Activated naive CD8-positive, alpha-beta T cell treated with anti-CD3 and anti-CD28 coated beads, Interleukin-2, amount 50 U/mL, for 24 hours (primary cell): ENCODE measurements at places on chromosomes 3 and 15.

GRCh38 chr3:185366913-185367312 is 4.0 kb downstream of the MAP3K13 start:
- DNase-seq = no peak

GRCh38 chr3:56919137-56919796 is 117.5 kb upstream of the ARHGEF3 start:
- DNase-seq = no peak

DNA sequence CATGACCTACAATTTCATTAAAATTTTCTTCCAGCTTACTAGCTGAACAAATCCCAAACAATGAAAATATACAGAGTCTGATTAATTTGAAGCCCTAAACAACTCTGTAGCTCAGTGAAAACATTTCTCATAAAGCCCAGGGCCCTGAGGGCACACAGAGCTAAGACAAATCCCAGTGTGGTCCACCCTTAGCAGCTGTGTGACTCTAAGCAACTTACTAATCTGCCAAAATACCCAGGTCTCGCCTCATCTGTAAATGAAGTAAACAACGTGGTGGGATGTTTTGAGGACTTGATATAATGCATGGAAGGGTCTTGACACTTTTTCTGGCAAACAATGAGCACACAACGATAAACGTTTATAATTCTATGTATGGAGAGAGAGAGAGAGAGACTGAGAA is 158.4 kb downstream of the FHIT start:
- no peak for DNase-seq

DNA sequence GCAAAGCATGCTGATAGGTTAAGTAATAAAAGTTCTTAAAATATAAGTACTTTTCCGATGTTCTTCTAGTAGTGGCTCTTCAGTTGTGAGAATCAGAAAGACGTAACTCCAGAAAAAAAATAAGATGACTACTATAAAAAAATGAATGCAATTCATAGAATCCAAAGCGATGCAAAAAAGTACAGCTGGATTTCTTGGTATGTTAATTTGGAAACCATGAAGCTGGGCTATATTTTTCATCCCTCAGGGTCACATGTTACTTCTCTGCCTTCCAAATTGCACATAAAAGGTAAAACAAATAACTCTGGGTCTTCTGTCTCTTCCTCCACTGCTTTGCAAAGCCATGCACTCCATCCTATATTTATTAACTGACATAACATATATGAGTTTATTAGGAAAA is 843.9 kb upstream of the DPPA4 start:
- no peak for DNase-seq

DNA sequence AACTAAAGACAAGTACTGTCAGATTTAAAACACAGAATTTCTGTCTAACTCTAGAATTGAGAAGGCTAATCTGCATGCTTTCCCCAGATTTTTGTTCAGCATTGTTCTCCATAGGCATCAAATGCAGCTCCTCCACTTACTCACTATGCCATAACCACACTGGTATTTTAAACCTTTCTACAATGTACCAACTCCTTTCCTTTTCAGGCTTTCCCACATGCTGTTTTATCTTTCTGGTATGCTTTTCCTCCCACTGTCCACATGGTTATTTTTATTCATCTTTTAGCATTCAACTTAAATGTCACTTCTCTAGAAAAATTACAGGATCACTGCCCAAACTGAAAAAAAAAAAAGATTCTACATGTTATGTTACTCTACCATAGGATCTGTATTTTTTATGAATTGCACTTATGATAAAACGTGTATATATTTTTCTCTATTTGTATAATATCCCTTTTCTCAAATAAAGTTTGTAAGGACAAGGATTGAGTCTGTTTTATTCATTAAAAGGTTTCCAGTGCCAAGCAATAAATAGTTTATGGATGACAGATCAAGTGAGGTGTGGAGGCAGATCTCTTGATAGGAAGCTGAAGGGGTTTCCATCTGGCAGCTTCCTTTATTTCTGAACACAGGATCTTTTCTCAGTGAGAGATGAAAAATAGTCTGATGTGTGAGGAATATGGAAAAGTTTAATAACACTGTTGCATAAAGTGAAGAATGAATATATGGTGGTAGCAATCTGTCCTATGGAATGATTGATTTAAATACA is 1064.5 kb downstream of the ZPLD1 start:
- no peak for DNase-seq
